ENCODE measurements at places on chromosomes 3 and 15.

- no peak for DNase-seq
These were observed 569.3 kb downstream of the MECOM start for GRCh38 chr3:169094204-169094603.

GRCh38 chr15:64651601-64652191 is 123.7 kb downstream of the RBPMS2 start:
- DNase-seq: no peak

DNA sequence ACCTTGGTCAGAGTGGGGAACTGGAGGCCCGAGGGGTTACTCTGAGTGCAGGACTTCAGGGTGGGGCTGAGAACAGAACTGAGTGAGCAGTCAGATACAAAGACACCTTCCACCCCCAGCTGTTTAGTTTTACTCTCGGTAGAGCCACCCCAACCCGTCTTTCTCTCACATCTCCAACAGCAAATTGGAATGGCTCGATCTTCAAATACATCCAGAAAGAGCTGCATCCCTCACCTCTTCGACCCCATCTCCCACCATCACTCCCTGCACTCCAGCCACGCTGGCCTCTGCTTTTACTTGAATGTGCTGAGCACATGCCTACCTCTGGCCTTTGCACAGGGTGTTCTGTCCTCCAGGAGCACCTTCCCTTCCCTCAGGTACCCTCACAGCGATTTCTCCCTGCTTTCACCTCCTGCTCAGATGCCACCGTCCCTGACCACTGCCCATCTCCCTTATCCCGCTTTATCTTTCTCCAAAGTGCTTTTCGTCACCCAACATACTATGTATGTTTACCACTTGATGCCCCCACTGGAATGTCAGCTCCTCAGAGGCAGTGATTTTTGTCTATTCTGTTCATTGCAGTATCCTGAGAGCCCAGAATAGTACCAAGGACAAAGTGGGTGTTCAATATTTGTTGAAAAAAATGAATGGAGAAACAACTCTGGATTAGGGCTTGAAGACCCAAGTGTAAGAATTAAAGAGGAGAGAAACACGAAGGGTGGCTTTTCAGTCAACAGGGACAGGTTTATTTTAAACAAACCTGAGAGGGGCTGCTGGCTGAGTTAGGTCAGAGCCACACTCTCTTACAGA is 4.4 kb downstream of the CHCHD4 start:
- no peak for DNase-seq

DNA sequence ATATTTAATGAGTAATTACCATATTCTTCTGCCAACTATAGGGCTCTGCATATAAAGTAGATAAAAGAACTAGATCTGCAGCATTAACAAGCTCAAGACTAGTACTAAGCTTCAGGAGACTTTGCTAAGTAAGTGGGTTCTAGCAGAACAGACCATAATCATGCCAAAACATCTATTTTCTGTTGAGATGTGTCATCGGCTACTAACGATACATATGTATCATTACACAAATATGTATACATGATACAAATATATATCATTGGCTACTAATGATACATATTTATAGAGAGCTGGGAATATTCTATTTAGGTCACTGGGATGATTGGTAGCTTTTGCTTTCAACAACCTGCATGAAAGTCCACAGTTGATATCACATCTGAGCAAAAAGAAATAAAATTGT is 185.8 kb upstream of the DCBLD2 start:
- DNase-seq: no peak

DNA sequence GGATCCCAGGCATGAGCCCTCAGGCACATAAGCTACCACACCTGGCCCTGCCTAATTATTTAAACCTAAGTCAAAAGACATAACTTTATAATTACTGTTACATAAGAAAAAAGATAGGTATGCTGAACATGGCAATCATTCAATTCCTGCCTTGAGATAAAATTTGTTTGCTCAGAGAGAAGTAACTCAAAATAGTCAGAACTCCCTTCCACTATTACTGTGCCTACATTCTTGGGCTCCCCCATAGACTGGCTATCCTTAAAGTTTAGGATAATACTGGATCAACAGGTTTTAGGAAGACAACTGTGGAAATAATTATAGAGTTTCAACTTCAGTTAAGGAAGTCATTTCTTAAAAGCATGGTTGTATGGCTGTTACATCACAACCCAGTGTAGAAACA is 9.9 kb downstream of the WDR53 start:
- DNase-seq: no peak

DNA sequence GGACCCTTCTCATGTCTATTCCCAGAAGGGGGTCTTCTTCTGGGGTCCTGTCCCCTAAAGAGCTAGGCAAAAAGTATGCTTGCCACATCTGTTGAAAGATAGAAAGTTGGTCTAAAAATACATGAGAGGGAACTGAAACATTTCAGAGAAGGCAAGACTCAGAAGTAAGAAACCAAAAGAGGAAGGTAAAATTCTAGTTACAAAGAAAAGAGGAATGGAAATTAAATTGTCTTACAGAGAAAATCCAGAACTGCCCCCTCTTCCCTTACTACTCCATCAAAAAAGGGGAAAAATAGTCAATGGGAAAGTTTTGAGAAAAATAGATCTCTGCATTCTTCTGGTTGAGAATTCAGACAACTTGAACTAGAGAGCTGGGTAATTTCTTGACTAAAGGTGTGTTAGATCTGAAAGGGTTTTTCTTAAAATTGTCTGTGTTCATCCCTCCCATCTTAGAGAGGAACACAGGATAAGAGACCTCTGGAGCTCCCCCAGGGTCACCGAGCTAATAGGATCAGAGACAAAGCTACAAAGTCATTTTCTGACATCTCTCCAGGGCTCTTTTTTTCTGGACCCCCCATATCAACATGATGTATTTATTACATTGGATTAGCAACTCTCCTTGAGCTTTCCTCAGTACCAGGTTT is 32.3 kb upstream of the CCR2 start:
- DNase-seq: no peak

GRCh38 chr3:148233403-148233802 is 464.3 kb upstream of the AGTR1 start:
- no peak for DNase-seq
